ENCODE measurements at places on chromosomes 4 and X. TPM values are rescaled to one million over a fixed set of nuclear protein-coding genes. Genes with fewer than 3 reads are reported as not detected.

DNA sequence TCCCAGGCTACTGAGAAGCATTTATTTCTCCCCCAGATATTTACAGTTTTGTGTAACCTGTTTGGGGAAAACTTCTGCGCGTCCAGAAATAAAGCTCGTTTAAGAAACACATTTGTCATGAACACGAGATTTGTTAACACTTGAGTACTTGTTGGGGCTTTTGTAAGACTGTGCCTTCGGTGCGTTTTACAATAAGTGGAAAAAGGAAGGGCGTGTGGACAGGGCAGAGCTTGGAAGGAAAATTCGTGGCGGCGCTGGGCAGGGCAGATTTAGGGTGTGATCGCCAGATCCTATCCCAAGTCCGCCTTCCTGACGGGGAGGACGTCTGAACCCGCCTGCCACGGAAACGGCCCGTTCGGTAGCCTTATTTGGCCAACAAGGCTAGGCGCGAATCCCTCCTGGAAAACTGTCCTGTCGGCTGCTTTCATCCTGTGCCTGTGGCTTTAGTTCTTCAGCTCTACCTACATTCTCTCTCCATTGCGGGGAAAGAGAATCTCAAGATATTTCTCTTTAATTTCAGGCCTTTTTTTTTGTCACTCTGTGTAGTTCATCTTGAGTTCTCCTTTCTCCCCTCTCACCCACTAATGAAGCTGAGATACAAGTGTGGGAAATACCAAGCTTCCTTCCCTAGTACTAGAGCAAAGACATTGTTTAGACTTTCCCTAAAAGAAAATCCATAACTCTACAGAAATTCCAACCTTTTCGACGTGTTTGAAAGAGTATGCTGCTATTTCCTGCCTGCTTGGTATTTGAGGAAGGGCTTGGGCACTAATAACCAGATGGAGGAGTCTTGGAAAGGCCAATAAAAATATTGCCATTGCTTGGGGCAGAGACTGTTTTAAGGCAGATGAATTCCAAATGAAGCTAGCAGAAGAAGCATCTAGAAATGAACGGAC lies 982 bp downstream of the PDLIM5 start:
- peak; percentile 88 for DNase-seq

- DNase-seq, result no peak
Observed at GRCh38 chr4:26289401-26289800, 31.4 kb upstream of the RBPJ start.

- DNase-seq, result no peak
Observed at GRCh38 chr4:53788621-53789020, 197.3 kb upstream of the LNX1 start.

- no peak for DNase-seq
Observed at GRCh38 chr4:27308379-27308778, 447.7 kb downstream of the STIM2 start.

DNA sequence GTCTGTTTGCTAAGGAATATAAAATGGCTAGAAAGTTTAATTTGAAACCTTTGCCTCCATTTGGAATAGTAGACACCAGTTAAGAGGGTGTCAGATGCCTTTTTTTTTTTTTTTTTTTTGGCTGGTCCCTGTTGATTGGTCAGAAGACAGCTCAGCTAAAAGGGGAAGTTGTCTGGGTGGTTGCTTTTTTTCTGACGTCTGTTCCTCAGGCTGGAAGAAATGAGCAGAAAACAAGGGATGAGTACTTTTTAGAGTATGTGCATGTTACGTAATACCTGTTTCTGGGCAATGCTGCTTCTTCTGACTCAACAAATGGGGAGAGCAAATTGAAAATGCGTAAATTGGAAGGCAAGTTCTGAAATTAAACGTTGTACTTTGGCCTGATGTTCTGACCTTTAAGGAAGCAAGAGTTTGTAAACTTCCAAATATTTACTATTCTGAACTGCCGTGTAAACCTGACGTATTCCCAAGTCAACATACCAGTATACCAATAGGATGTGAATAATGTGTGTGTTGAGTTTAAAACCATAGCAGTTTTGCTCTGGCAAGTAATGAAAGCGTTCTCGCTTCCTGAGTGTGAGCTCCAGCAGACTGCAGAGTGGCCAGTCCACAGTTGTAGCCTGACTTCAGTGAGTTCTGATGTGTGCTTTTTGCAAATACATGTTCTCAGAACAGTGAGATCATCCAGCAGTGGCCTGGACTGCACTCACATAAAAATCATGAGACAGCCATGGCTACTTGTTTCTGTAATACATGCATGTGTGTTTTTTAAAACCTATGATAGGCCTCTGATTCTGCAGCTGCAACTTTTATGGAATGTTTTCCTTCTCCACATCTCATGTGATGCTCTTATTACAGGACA lies 1.7 kb downstream of the SAT1 start:
- DNase-seq, result no peak

DNA sequence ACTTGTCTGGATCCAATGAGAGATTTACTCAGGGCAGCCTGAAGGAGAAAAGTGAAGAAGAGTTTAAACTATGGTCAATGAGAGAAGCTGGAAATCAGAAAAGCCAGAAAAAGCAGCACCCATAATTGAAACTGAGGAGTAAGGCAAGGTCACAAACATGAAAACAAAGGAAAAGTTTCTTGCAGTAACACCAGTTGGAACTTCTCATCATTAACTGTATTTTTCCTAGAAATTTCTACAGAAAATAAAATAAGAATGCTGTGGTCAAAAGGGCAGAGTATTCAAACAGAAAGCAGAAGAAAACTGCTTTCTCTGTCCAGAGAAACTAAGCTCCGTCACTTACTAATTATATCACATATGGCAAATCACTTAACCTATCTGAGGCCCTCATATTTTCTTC lies 102.2 kb downstream of the OR13H1 start:
- DNase-seq, result no peak

DNA sequence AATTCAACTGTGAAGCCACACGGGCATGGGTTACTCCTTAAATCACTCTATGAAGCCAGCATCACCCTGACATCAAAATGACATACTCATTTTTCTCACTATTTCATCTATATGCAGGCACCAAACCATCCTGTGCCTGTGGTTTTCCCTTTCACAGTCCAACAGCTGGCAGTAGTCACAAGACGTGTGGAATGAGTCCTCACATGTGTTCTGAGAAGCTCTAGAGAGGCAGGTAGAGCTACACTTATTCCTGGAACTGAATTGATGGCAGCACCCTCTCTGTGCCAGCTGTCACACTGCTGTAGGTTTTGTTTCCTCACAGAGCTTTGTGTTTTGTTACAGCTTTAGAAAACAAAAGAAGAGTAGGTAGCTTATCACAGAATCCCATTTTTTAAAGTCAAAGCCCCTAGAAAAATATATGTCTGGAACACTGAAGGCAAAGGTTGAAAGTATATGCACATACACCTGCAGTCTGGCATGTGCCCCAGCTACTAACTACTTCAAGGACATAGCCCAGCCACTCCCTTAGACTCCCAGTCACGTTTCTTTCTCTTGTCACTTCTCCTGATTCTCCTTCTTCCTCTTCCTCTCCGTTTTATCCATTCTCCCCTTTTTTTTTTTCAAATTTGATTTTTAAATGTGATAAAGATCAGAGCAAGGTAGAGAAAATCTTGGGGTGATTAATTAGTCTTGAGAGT lies 107.1 kb downstream of the ANXA10 start:
- no peak for DNase-seq

- no peak for DNase-seq
Observed at GRCh38 chrX:76919761-76920160, 492.3 kb downstream of the MAGEE1 start.

- no peak for DNase-seq
Observed at GRCh38 chr4:180197471-180197870, 2045.7 kb upstream of the TENM3 start.

DNA sequence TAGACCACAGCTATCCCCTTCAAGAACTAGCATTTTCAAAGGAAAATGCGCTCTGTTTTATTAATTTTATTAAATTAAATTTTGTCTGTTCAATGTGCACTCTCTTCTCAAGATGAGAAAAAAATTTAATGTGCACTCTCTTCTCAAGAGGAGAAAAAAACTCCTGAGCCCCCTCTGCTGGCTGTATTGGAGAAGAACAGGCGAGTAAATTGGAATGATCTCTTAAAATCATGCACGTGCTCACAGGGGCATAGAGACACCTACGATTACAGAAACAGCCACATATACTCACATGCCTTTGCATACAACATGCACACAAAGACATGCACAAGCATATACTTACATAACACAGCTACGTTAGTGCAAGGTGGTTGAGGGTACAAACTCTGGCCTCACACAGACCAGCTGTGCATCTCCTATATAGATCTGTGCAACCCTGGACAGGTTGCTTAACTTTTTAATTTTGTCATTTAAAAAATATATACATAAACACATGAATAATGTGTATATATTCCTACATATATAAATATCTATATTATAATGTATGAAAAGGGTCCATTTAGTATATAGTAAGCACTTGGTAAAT lies 176.2 kb upstream of the CXorf66 start:
- no peak for DNase-seq

- DNase-seq, result no peak
Observed at GRCh38 chrX:147853701-147854100, 58.0 kb upstream of the FMR1 start.

DNA sequence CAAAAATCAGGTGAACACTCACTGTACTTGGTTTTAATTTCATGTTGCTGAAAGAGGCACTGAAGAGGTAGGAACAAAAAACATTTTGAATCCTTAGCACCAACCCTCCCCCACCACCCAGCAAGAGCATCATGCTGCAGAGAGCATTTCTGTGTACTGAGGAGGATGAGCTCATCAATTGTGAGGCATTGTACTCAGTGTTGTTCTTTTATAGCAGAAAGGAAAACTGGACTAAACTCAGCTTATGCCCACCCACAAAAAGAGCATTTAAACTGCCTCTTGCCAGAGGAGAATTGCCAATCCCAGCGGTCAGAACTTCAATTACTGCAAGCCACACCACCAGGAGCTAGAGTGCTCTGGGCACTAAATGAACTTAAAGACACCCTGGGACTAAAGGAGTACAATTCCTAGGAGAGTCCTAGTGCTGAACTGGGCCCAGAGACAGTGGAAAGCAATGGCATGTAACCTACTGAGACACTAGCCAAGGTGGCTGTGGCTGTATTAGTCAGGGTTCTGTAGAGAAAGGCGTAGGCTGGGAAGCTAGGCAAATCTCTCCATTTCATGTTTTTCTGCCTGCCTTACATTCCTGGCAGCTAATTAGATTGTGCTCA lies 280.7 kb upstream of the KLHL4 start:
- no peak for DNase-seq

DNA sequence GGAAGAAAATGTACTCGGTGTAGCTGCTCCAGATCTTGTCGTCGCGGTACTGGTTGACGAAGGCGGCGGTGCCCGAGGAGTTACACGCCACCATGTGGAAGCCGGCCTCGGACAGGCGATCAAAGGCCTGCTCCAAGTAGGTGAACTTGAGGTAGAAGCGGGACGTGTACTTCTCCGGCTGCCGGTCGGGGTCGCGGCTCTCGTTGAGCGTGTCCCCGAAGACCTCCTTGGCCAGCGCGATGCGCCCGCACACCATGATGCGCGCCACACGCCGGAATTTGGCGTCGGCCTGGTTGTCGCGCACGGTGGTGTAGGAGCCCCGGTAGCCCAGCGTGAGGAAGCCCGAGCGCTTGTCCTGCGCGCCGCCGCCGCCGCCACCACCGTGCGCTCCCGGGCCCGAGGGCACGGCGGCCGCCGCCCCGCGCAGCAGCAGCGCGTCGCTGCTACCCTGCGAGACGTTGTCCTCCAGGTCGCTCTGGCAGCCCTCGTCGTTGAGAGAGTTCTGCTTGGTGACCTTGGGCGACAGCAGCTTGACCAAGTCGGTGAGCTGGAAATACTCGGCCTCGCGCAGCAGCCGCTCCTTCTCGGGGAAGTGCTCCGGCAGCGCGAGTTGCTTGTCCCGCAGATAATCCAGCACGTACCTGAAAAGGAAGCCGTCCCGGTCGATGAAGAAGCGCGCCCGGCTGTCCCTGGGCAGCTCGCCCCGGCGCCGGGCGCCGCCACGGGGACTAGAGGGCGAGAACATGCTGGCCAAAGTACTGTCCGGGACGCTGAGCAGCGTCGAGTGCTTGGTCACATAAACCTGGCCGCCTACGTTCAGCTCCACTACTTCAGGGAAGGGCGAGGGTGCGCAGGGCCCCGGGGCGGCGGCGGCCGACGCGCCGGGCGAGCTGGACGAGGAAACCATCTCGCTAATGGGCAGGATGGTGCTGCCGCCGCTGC lies 775 bp downstream of the KCTD8 start:
- DNase-seq, result peak; percentile 46

- no peak for DNase-seq
Observed at GRCh38 chrX:12986886-12987285, 12.0 kb downstream of the TMSB4X start.

USP17L11 gene
- not detected for total RNA-seq

CTAG2 gene
- not detected for total RNA-seq

SH3D19 gene
- total RNA-seq, result 107 TPM

TEX13B gene
- not detected for total RNA-seq

KLHL13 gene
- total RNA-seq, result 5.7 TPM

FGFBP1 gene
- total RNA-seq, result not detected

H2AZ1 gene
- total RNA-seq, result 83.0 TPM

UNC5C gene
- 0.72 TPM for total RNA-seq

Measured in left ventricle myocardium superior (tissue), 1 donor.